ENCODE measurements at places on chromosomes 6 and 20.

GRCh38 chr6:164095056-164095455 lies 680.5 kb downstream of the QKI start:
- no peak for DNase-seq

GRCh38 chr6:113208726-113209125 lies 648.4 kb upstream of the MARCKS start:
- DNase-seq = no peak

DNA sequence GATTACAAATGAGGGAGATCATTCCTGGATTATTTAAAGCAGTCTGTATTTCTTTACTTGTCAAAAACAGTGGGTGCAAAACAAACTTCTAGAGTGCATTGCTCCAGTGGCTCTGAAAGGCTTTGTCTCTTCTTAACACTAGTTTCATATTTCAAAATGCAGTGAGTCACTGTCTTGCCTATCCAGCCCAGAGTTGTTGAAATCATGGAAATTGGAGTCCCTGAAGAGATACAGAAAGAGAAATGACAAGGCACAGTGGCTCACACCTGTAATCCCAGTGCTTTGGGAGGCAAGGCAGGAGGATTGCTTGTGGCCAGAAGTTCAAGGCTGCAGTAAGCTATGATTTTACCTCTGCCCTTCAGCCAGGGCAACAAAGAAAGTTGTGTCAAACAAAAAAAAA lies 11.3 kb downstream of the SLC2A12 start:
- no peak for DNase-seq

GRCh38 chr6:37382994-37383765 lies 29.4 kb downstream of the RNF8 start:
- no peak for DNase-seq

GRCh38 chr6:44100088-44100550 lies 27.1 kb downstream of the MRPL14 start:
- no peak for DNase-seq

GRCh38 chr6:118562959-118563358 lies 14.9 kb downstream of the PLN start:
- no peak for DNase-seq

DNA sequence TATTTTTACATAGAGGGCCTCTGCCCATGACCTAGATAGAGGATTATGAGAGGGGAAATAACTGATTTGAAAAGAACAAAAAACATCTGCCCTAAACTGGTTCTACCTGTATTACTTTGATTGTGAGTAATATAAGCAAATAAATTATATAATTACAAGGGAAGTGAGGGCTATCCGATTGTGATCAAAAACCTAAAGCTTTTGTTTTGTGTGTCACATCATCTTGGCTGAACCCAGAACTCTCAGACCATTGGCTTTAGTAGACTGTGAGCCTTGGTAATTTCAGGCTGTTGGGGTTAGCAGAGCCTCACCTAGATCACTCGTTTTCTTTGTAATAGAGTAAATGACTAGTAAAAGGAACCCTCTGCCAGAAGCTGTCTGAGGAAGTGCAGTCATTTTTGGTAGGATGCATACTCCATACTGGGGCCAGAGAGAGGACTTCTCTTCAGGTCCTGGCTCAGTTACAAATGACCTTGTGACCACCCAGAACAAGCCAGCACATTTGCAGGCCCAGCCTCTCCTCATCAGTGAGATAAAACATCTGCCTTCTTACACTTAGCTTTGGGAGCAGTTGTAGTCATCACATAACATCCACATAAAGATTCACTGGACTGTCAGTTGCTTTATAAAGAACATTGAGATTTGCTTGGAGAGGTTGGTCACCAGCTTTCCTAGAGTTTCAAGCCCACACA lies 13.5 kb downstream of the STK35 start:
- DNase-seq = no peak

DNA sequence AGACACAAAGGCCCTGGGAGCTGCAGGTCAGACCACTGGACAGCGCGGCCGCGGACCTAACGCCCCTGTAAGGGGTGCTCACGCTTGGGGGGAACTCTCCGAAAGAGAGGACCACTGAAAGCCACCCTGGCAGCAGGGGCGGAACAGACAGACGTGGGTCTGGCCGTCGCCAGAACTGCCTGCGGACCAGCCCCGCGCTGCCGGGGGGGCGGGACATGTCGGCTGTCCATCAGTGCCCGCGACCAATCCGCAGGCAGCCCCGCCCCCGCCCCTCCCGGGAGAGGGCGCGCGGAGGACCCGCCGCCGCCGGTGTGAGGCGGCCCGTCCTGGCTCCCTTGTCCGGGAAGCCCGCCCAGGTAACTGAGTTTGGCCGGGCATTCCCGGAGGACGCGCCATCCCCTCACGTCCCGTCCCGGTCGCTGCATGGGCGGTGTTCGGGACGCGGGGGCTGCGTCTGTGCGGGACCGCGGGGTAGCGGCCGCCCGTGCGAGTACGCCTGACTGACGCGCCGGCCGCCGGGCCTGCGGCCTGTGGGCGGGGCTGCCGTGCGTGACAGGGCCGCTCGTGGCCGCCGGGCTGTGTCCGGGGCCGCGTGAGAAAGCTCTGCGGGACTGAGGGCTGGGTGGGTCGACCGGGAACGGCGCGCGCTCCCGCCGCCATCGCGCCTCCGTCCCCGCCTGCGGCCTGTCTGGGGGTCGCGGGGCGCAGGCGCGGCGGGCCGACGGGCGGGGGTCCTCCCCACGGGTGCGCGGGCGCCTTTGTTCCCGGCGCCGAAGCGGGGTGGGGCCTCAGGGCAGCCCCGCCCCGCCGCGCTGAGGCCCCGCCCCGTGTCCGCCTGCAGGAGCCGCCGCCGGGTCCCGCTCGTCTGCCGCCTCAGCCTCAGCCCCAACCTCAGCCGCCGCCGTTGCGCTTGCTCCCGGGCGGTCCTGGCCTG lies at the start of gene PLCG1:
TSS of gene PLCG1 (plus strand) at position 864 of the 934 bp plus-strand sequence. CDS start 99 bp downstream, outside the sequence.
- peak; percentile 85 for DNase-seq

DNA sequence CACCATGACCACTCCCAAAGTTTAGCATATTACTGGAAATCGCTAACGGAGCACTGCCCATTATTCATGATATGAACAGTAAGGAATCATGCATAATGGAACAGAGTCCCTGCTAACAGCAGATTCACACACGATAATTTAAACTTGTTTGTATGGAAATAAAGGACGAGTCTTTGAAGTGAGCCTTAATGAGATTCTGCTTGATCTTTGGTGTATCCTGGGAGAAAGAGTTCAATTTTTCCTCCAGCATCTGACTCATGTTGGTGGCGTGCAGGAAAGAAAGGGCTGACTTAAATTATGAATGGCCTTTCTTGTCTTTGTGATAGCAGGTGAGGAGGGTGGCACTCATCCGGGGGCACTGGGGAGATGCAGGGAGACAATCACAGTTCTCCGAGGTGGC lies 194.6 kb downstream of the ZNF217 start:
- DNase-seq = no peak

GRCh38 chr20:12012241-12013222 lies 94.8 kb downstream of the BTBD3 start:
- DNase-seq = no peak

DNA sequence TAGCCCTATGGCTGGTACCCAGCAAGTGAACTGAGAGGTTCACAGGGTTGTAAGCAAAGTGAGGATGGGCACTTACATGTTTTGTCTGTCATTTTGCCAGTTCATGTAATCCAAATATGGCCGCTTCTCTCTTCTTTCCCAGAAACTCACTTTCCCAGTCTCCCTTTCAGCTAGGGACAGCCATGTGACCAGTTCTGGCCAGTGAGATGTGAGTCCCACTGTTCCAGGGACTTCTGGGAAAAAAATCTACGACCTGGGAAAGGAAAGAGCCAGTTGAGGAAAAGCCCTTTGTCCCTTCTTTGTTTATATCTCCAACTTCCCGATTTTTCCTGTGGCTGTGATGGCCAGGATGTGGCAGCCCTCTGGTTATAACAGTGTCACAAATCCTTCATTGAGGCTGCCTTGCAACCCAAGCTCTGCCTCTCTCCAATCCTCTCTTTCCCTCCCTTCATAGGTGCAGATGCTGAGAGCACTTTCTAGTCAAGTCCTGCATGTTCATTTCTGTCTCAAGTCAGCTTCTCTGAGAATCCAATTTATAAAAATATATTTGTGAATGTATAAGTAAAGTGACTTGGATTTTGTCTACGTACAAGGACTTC lies 148.6 kb upstream of the ZFP64 start:
- DNase-seq = no peak

GRCh38 chr20:36646678-36647077 lies 682 bp upstream of the SLA2 start:
- DNase-seq = no peak

DNA sequence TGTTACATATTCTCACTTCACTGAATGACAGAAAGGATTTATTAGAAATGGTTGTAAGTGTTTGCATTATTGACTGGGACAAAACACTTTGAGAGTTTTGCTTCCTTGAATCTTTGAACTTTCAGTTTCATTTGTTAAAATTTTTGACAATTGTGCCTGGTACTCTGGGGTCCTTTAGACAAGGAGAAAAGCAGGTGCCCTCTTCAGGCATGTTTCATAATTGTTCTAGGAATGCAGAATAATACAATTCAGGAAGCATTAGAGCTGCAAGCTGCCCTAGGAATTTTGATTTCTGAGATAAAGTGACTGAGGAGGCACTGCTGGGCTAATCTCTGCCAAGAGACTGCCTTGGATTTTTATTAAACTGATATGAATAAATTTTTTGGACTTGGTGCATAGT lies 49.7 kb downstream of the TOP1 start:
- DNase-seq = no peak

- DNase-seq = no peak
These were observed 98.5 kb upstream of the AGPAT4 start for GRCh38 chr6:161372422-161372793.

GRCh38 chr6:148118244-148118643 lies 224.4 kb upstream of the SASH1 start:
- DNase-seq = no peak

DNA sequence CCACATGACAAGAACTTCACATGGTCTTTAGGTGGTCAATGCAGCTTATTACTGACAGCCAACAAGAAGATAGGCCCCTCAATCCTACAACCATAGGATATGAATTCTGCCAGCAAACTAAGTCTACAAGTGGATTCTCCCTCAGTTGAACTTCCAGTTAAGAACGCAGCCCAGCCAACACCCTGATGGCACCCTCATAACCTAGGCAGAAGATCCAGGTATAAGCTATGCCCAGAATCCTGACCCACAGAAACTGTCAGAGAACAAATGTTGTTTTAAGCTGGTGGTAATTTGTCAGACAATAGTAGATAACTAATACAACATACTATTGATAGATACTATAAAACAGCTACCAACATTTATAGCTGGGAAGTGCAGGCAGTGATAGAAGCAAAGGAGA lies 38.8 kb downstream of the ATG5 start:
- no peak for DNase-seq

GRCh38 chr6:168374541-168375071 lies 55.0 kb upstream of the DACT2 start:
- no peak for DNase-seq

DNA sequence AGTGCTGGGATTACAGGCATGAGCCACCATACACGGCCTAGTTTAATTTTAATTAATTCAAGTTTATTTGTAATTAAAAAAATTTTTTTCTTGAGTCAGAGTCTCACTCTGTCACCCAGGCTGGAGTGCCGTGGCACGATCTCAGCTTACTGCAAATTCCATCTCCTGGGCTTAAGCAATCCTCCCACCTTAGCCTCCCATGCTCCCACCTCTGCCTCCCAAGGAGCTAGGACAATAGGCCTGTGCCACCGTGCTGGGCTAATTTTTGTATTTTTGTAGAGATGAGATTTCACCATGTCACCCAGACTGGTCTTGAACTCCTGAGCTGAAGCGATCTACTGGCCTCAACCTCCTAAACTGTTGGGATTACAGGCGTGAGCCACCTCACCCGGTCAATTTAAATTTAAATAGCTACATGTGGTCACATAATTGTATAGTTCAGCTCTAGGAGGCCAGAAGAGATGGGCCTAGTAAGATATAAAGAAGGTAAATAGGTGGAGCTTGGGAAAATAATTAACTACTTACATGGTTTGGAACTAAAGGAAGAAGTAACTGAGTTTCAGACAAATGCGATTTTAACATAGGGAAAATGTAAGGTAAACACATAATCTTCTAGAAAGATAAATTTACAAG lies 220.0 kb upstream of the CITED2 start:
- no peak for DNase-seq

DNA sequence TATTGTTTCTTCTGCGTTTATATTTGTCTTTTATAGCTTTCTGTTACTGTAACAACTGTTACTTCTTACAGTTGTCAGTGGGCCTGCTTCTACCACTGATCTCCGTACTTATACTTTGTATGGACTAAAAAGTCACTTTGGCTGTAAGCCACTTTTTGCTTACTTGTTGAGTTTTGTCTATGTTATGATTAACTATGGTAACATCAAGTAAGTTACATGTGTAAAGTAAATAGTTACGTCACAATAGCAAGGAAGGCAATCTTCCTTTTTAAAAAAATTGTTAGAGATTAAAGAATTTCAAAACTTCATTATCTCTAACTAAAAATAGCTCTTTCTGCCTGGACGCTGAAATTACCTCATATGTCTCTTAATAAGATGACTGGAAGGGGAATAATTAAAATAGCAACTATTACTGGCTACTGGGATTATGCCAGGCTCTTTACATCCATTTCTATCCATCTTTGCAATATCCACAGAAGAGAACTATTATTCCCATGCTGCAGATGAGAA lies 10.9 kb downstream of the TFB1M start:
- no peak for DNase-seq

DNA sequence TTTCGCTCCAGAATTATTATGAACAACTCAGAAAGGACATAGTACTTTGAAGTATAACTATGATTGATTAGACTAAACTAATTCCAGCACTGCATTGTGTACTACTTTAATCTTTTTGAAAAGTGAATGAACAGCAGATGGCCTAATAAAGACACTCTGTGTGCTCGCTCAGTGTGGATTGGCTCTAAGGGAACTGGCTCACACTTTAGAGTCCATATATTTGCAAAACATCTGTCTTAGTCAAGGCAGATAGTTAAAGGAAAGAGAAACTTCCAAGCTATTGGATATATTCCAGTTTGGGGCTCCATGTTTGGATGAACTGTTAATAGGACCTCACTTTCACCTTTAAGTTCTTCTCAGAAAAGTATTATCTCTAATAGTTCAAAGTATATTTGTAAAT lies 218.9 kb downstream of the EYA4 start:
- no peak for DNase-seq

GRCh38 chr6:38307740-38308139 lies 332.0 kb downstream of the BTBD9 start:
- DNase-seq = no peak
